Motor neuron (in vitro differentiated cells): ENCODE measurements at places on chromosomes 12 and 14. TPM values are rescaled to one million over a fixed set of nuclear protein-coding genes. Genes with fewer than 3 reads are reported as not detected.

DNA sequence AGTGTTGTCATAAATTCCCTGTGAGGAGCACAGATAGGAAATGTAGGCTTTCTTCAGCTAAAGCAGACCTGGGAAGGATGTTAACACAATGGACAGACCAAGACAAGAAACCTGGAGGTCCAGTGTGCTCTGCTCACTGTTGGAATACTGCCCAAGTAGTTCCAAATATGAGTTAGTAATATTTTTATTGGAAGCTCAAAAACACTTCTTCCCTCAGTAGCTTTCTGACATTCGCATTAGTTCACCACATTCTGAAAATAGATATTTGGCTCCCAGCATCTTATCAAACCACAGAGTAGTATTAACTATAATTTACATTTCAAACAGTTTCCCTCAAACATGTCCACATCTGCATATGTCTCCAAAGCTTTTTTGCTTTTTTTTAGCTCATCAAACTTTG is 74.8 kb upstream of the PYGL start:
- ATAC-seq, result no peak

DNA sequence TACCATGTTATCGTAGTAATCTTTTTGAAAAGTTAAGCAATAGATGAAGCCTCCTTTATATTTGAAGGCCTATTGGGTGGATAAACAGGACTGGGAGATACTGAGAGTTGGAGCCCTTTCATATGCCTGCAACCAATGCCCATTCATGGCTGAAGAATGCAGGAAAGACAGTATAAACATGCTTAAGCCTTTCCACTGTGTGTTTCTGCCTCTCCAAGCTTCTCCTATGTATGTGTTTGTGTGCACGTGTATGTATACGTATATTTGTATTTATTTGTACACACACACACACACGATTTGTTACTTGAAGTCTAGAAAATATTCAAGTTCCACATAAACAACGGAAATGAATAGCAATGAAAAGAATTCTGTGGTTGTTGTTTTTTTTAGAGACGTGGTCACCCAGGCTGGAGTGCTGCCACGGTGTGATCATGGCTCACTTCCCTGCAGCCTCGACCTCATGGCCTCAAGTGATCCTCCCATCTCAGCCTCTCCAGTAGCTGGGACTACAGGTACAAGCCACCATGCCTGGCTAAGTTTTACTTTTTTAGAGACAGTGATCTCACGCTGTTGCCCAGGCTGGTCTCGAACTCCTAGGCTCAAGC is 1453.5 kb downstream of the AACS start:
- ATAC-seq, result no peak

Gene TCL1B
- total RNA-seq, result 0.56 TPM in 1 of 2 replicates, not detected in the other

Gene COX8C
- total RNA-seq, result not detected in 2 replicates

- ATAC-seq, result no peak
These were observed 4.9 kb upstream of the CMA1 start for GRCh38 chr14:24513009-24513408.

Gene PROX2
- 1.2 and 2.9 TPM in 2 replicates for total RNA-seq

- no peak for ATAC-seq
These were observed 218.1 kb upstream of the HMGA2 start for GRCh38 chr12:65606008-65606766.

Gene RHOJ
- 0.21 and 0.36 TPM in 2 replicates for total RNA-seq

DNA sequence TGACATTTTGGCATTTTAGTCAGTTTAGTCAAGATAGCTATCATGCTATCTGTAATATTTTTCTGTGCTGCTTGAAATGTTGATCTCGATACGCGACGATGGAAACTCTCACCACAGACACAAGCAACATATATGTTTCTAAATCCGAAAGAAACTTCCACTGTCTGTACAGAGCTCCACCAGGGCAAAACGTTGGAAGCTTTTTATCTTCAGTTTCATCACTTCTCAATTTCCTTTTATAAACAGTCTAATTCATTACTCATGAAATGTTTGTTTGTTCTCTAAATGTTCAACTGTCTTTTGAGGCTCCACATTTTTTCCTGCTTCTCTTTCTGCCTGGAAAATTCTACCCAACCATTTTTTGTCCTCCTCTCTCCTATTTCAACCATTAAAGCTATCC is 737.6 kb downstream of the SLC16A7 start:
- no peak for ATAC-seq

Gene PRPH
- total RNA-seq, result 0.56 and 2.3 TPM in 2 replicates

DNA sequence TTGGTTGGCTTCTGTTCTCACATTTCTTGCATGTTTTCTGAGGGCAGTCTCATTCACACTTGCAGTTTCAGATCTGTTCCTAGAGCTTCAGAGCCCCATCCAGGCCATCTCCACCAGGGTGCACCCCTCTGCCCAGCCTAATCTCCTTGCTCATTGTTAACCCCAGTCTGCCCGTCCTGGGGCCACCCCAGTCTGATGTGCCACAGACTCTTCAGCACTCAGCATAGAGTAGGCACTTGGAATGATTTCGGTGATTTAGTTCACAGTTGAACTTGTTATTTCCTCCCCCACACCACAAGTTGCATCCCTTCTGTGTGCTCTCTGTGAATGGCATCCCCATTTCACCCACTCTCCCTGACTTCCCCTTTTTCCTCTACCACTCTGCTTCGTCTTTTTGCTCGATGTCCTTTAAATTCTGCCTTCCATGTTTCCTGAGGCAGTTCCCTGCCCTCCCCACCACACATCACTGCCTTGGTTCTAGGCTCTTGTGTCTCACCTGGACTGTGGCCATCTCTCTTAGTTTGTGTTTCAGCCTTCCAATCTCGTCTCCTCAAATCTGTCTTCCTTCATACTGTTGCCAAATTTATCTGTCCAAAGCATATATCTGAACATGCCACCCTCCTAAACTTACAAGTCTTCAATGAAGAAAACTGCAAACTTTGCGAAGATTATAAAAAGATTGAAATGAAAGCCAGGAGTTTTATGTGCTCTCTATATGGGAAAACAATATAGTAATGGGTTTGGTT is 41.5 kb downstream of the ANO6 start:
- no peak for ATAC-seq

Gene KRT75
- 0.85 TPM in 1 of 2 replicates, not detected in the other for total RNA-seq

Gene ERP27
- 0.52 and 0.53 TPM in 2 replicates for total RNA-seq

- ATAC-seq, result no peak
These were observed 458.4 kb upstream of the SOX5 start for GRCh38 chr12:24407884-24408283.
